ENCODE measurements at places on chromosomes 4 and X. TPM values are rescaled to one million over a fixed set of nuclear protein-coding genes. Genes with fewer than 3 reads are reported as not detected.

DNA sequence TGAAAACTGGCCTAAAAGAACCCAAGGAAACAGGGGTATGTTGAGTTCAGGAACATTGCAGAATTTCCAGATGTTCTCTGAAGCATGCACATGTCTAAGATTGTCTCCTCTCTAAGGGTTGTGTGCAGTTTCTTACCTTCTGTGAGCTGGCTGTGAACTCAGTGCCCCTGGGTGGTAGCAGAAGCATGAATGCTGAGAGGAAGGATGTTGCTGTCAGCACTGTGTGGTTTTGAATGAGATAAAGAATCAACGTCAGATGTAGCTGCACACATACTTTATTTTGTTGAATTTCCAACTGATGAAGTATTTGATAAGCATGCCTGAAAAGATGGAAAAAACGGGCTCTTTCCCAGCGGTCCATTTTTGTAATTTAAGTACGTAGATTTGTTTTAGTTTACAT lies 23.8 kb upstream of the CD38 start:
- H3K27me3 ChIP-seq: no peaks in the 10 kb centered on the region
- peak overlapping the region; percentile 70 for H3K27ac ChIP-seq
- H3K36me3 ChIP-seq: no peaks in the 10 kb centered on the region
- no peak overlapping the region for H3K4me3 ChIP-seq
- peak; percentile 65 for DNase-seq

DNA sequence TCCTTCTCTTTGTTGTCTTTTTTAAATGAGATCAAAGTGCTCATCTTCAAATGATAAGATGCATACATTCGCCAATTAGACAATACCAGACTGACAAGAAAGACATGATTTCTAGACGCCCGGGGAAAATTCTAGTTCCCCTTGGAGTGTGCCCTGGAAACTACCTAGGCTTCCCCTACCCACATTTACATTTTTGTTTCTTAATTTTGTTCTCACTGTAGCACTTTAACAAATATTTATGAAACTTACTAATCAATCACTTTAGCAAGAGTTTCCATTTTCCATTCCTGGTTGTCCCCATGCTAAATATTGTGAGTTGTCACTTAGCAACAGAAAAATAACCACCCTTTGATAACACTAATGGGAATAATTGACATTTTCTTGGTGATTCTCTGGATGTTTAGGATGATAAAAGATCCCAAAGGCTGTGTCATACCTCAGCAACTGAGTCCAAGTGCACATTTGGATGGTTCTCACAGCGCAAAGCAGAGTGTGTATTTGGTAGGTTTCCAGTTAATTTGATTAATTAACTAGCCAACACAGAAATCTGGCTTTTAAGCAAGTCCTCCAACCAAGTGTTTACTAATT lies 69.6 kb downstream of the FGFBP1 start:
- H3K27ac ChIP-seq: no peak overlapping the region
- H3K4me3 ChIP-seq: no peak overlapping the region
- H3K27me3 ChIP-seq: no peaks in the 10 kb centered on the region
- no peaks in the 10 kb centered on the region for H3K36me3 ChIP-seq
- DNase-seq: no peak

GRCh38 chr4:77006753-77007353 lies 57.3 kb downstream of the SEPTIN11 start:
- H3K4me1 ChIP-seq: peaks cover 80% of the 10 kb centered on the region
- H3K4me3 ChIP-seq: no peak overlapping the region
- H3K27ac ChIP-seq: peak overlapping the region; percentile 87
- DNase-seq: no peak
- H3K36me3 ChIP-seq: peaks cover 77% of the 10 kb centered on the region

- H3K27me3 ChIP-seq: no peaks in the 10 kb centered on the region
- no peak overlapping the region for H3K27ac ChIP-seq
- H3K4me1 ChIP-seq: no peaks in the 10 kb centered on the region
These were observed 11.3 kb downstream of the SLC2A9 start for GRCh38 chr4:10009861-10010500.

DNA sequence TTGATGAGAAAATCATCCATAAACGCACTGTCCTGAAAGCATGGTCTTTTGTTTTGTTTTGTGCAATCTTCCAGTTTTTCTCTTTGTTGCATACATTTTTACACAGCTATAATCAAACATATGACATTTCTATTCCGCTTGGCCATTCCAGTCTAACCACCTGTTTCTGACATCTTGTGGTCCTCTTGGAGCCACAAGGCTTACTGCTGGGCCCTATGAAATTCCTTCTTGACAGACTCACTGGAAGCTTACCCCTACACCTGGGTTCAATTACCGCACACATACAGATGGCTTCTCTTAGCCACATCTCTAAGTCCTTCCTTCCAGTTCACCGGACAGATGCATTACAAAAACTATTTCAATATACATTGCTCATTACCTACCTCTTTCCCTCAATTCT lies 72.4 kb downstream of the PAPSS1 start:
- H3K4me3 ChIP-seq: no peak overlapping the region
- H3K27ac ChIP-seq: no peak overlapping the region
- DNase-seq: no peak
- H3K4me1 ChIP-seq: peaks cover 14% of the 10 kb centered on the region
- H3K27me3 ChIP-seq: no peaks in the 10 kb centered on the region

- H3K4me3 ChIP-seq: no peak overlapping the region
- H3K4me1 ChIP-seq: no peaks in the 10 kb centered on the region
- H3K27me3 ChIP-seq: no peaks in the 10 kb centered on the region
- no peaks in the 10 kb centered on the region for H3K36me3 ChIP-seq
- no peak overlapping the region for H3K27ac ChIP-seq
- DNase-seq: no peak
These were observed 345.7 kb upstream of the HS3ST1 start for GRCh38 chr4:11774346-11774745.

DNA sequence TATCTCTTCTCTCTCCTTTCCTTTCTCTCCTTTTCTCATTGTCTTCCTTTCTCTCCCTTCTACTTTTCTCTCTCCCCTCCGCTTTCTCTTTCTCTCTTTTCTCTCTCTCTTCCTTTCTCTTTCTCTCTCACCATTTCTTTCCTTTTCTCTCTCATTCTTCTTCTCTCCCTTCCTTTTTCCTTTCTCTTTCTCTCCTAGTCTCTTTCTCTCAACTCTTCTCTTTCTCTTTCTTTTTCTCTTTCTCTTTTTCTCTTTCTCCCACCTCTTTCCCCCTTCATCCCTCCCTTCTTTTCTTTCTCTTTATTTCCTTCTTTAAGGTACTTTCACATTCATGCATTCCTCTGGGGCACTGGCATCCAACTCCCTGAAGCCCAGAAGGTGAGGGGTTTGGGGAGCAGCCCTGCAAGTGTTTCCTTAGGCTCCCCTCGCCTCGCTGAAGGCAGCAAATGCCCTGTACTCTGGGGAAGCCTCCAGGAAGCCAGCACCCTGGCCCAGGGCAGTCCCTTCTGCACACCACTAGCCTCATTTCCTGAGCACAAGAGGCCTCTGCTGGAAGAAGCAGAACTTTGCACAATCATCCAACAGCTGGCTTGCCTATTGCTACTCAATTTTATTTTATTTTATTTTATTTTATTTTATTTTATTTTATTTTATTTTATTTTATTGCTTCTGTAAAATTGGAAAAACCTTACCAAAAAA lies 124.2 kb downstream of the NFKB1 start:
- no peaks in the 10 kb centered on the region for H3K36me3 ChIP-seq
- DNase-seq: no peak
- H3K4me1 ChIP-seq: peaks cover 24% of the 10 kb centered on the region
- no peak overlapping the region for H3K4me3 ChIP-seq
- no peaks in the 10 kb centered on the region for H3K27me3 ChIP-seq

The ASB11 gene
- total RNA-seq: not detected

The LARP1B gene
- 42.5 TPM for total RNA-seq

The HADH gene
- 7.8 TPM for total RNA-seq

The CSAG1 gene
- not detected for total RNA-seq

GRCh38 chrX:30593440-30594200 lies 16.1 kb upstream of the TASL start:
- DNase-seq: no peak
- H3K4me3 ChIP-seq: no peak overlapping the region
- no peaks in the 10 kb centered on the region for H3K36me3 ChIP-seq
- no peaks in the 10 kb centered on the region for H3K4me1 ChIP-seq
- no peak overlapping the region for H3K27ac ChIP-seq
- no peaks in the 10 kb centered on the region for H3K27me3 ChIP-seq

DNA sequence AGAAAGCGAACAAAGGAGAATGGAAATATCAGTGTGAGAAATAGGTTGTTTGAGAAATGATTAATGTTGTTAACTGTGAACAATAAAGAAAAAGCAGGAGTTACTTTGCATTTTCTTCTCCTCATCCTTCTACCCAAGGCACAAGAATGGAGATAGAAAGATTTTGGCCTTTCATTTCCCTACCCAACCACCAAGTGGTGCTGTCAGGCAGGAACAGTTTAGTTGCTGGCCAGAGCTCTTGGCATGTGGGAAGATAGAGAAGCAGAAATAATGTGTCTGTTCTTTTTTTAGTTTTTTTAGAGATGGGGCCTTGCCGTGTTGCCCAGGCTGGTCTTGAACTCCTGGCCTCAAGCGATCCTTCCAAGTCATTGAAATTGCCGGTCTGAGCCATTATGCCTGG lies 12.8 kb downstream of the HOPX start:
- H3K36me3 ChIP-seq: no peaks in the 10 kb centered on the region
- no peak for DNase-seq
- H3K4me3 ChIP-seq: no peak overlapping the region
- H3K4me1 ChIP-seq: no peaks in the 10 kb centered on the region
- no peak overlapping the region for H3K27ac ChIP-seq

GRCh38 chrX:94400488-94400887 lies 726.5 kb downstream of the FAM133A start:
- H3K27me3 ChIP-seq: no peaks in the 10 kb centered on the region
- no peaks in the 10 kb centered on the region for H3K36me3 ChIP-seq
- H3K4me1 ChIP-seq: no peaks in the 10 kb centered on the region
- no peak overlapping the region for H3K27ac ChIP-seq
- no peak overlapping the region for H3K4me3 ChIP-seq

DNA sequence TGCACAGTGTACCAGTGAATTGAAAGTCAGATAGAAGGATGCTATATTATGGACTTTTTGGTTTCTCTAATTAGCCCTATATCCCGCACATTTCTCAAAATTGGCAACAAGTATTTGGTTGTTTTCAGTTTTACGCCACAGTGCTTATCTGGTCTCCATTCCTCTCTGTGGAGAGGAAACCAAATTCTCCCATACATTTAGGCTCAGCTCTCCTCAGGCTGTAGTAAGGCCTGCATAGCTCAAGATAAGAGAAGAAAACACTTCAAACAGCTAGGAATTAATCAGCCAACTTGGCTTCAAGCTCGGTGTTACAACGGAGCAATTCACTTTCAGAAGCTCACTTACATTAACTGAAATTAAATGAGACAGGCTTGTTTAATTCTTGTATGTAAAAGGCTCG lies 263.2 kb downstream of the PDHA2 start:
- H3K27me3 ChIP-seq: no peaks in the 10 kb centered on the region
- no peak overlapping the region for H3K4me3 ChIP-seq
- no peaks in the 10 kb centered on the region for H3K4me1 ChIP-seq
- DNase-seq: no peak
- H3K27ac ChIP-seq: no peak overlapping the region
- H3K36me3 ChIP-seq: no peaks in the 10 kb centered on the region

The ALB gene
- not detected for total RNA-seq

The TBL1X gene
- 21.4 TPM for total RNA-seq

DNA sequence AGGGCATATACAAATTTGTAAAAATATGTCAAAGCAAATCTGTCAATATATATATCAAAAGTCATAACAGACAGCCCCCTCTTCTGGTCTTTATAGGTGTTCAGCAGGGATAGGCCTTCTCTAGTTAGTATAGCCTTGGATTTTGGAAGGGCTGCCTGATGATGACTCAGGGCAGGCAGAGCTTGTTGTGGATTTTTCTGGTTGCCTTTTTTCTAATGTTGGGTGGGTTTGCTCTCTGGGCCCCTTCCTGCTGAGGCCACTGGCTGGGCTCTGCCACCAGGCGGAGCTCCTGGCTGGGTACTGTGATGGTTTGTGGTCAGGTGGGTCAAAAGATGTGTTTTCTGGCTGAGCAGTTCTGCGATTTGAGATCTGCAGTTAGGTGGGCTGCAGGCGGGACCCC lies 294.2 kb downstream of the GRIA2 start:
- 0 out of 2 replicates have a peak, but pooled peaks cover 3% of the 10 kb centered on the region for H3K27me3 ChIP-seq
- H3K4me1 ChIP-seq: no peaks in the 10 kb centered on the region
- no peak for DNase-seq
- H3K4me3 ChIP-seq: no peak overlapping the region
- H3K36me3 ChIP-seq: no peaks in the 10 kb centered on the region

- H3K36me3 ChIP-seq: no peaks in the 10 kb centered on the region
- H3K4me1 ChIP-seq: no peaks in the 10 kb centered on the region
- no peak overlapping the region for H3K27ac ChIP-seq
- DNase-seq: no peak
- H3K27me3 ChIP-seq: no peaks in the 10 kb centered on the region
These were observed 1317.6 kb downstream of the ADGRL3 start for GRCh38 chr4:62517716-62518115.

The PPA2 gene
- 104 TPM for total RNA-seq

GRCh38 chr4:124940387-124940786 lies 227.9 kb upstream of the ANKRD50 start:
- DNase-seq: peak; percentile 86
- no peaks in the 10 kb centered on the region for H3K27me3 ChIP-seq
- no peaks in the 10 kb centered on the region for H3K36me3 ChIP-seq
- H3K4me1 ChIP-seq: peaks cover 50% of the 10 kb centered on the region
- peak overlapping the region; percentile 76 for H3K27ac ChIP-seq

DNA sequence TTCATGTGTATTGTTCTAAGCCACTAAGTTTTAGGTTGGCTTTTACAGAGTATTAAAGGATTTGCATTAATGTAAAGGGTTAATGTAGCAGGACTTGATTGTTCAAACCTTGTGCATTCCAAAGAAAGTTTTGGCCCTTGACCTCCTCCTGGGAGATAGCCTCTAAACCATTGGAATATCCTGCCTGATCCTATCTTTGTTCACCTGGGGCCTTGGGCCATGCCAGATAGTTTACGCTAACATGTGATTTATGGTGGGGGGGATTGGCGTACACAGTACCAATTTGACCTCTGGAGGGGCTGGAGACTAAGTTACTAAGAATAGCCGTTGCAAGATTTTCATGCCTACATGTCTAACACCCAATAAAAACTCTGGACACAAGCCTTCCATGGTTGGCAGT lies 1002.7 kb upstream of the PABPC4L start:
- no peaks in the 10 kb centered on the region for H3K27me3 ChIP-seq
- H3K4me3 ChIP-seq: no peak overlapping the region
- no peak for DNase-seq

The ARMCX4 gene
- total RNA-seq: 5.8 TPM

DNA sequence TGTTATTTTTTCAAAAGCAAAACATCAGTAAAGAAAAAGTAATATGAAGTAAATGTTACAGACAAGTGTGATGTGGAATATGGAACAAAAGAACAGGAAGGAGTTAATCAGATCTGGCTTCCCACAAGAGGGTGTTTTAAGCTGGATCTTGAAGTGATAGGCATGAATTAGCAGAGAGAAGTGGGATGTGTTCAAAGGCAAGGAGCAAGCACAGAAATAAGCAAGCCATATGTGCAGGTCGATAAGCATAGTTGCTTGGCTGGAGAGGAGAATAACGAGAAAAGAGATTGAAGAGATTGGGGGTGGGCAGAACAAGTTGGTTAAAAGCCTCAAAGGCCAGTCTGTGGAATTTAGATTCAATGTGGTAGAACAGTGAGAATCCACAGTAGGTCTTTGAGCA lies 60.9 kb upstream of the PRPS1 start:
- no peak overlapping the region for H3K27ac ChIP-seq
- H3K4me1 ChIP-seq: peaks cover 27% of the 10 kb centered on the region
- no peak overlapping the region for H3K4me3 ChIP-seq
- H3K27me3 ChIP-seq: no peaks in the 10 kb centered on the region
- no peaks in the 10 kb centered on the region for H3K36me3 ChIP-seq

GRCh38 chr4:139191373-139191772 lies 14.4 kb upstream of the ELF2 start:
- no peak overlapping the region for H3K27ac ChIP-seq
- H3K36me3 ChIP-seq: no peaks in the 10 kb centered on the region
- no peak overlapping the region for H3K4me3 ChIP-seq
- no peak for DNase-seq

The TKTL2 gene
- not detected for total RNA-seq
